ENCODE measurements at places on chromosomes 3 and 15.

DNA sequence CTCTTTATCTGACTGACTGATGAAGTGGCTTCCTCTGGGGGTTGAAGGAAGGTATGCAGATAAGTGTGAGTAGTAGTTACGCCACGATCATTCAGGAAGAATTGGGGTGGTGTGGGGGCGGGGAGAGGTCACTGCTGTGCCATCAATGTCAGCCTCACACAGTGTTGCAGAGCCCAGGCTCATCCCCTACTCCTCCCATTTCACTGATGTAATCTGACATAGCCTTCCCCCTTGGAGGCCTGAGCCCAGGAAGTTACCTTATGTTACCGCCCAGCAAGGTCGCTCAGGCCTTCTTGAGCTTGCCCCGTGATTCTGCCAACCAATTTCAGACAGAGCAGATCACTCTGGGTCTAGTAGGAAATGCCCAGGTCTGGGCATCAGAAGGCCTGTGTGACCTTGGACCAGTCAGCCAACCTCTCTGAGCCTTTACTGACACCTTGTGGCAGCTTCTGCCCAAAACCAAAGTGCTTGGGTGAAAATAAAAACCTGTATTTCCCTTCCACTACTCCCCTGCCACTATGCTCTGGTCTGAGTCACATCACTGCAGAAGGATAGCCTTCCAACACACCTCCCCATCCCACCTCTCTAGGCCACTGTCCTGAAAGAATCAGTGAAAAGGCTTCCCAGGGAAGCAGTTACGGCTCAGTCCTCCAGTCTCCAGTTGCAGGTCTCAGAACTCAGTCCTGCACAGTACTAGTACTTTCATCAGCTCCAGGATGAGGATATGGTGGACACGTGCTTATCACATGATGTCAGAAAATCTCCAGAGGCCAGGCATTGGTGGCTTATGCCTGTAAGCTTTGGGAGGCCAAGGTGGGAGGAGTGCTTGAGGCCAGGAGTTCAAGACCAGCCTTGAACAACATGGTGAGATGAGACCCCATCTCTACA lies 28.1 kb upstream of the INSYN1 start:
- DNase-seq = no peak

DNA sequence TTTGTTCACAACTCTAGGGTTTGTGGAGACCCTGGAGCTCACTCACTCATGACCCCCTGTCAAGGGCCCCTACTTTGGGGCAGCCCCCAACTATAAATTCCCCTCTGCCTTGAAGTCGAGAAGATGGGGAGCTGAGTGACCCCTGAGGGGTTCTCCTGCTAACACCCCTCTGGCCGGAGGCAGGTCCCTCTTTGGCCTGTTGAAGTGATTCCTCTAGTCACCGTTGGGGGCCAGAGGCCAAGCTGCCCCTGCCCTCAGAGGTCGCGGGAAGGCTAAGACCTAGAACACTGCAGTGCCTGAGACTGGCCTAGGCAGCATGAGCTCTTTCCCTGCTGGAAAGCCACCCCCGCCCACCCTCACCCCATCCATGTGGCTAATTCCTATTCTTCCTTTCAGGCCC lies 15.4 kb upstream of the SKOR1 start:
- no peak for DNase-seq

DNA sequence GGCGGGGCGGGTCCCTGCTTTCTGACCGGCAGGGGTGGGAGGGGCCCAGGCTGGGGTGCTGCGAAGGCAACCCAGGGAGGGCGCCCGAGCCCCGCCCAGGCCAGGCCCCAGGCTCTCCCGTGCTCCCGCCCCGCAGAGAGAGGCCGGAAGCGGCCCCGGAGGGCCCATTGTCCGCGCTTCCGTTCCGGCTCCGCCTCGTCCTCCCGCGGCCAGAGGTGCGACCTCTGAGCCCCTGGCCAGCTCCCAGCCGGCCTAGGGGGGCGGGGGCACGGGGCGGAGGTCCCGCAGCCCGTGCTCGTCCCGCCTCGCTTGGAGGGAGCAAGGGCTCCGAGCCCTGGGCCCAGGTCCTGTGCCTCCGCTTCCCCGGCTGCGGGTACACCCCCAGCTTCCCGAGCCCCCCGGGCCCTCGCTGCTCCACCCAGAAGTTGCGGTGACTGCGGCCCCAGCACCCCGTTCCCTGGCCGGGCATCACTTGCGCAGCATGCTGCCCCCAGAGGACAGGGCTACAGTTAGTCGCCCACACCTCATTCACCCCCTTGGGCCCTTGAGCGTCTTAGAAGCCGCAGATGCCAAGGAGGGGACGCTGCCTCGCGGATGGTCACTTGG lies 20.4 kb upstream of the PLXND1 start:
- DNase-seq = peak; percentile 84

DNA sequence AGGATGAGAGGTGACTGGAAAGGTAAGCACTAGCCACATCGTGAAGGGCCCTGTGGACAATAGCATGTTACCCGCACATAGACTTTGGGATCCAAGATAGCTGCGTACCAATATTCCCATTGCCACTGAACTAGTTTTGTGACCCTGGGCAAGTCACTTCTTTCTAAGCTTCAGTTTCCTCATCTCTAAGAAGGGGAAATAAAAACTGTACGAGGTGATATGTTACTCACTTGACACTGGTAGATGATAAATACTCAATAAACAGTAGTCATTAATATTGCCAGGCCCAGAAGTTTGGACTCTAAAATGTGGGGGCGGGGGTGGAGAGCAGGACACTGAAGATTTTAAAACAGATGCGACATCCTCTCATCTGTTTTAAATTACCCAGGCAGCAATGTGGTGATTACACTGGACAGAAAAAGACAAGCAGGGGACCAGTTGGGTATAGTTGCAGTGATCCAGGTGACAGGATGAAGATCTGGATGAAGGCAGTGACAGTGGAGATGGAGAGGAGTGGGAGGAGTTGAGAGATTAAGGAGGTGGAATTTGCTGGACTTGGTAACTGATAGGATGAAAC lies 2.5 kb downstream of the ATG7 start:
- DNase-seq = no peak

GRCh38 chr3:193874997-193875593 lies 260.9 kb upstream of the HES1 start:
- DNase-seq = no peak

GRCh38 chr3:170244576-170244975 lies 22.4 kb downstream of the PRKCI start:
- DNase-seq = no peak

DNA sequence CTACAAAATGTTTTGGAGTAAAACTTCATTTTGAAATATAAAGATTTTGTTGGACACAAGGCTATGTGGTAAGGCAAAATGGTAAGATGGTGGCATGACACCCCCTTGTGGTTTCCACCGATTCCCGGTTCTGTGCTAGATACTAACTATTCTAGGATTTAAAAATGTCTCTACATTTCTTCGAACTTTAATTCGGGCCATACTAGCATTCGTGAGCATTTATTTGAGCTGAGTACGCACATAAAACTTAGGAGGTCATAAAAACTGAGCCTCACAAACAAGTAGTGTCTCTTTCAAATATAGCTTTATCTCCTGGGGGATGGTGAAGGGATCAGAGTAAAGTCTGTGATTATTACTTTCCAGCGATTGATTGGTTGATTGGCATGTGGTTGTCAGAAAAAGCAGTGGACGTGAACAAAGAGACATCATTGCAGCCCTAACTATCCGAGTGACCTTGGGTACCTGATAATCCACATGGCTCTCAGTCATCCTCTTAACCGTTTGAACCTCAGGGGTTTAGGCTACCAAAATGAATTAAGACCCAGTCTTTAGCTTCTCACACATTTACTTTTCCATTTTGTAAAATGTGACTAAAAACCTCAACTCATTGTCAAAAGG lies 1.1 kb upstream of the ZNF639 start:
- peak; percentile 56 for DNase-seq

GRCh38 chr15:65334586-65335231 lies 30.2 kb downstream of the RNU5B-1 start:
- DNase-seq = no peak

DNA sequence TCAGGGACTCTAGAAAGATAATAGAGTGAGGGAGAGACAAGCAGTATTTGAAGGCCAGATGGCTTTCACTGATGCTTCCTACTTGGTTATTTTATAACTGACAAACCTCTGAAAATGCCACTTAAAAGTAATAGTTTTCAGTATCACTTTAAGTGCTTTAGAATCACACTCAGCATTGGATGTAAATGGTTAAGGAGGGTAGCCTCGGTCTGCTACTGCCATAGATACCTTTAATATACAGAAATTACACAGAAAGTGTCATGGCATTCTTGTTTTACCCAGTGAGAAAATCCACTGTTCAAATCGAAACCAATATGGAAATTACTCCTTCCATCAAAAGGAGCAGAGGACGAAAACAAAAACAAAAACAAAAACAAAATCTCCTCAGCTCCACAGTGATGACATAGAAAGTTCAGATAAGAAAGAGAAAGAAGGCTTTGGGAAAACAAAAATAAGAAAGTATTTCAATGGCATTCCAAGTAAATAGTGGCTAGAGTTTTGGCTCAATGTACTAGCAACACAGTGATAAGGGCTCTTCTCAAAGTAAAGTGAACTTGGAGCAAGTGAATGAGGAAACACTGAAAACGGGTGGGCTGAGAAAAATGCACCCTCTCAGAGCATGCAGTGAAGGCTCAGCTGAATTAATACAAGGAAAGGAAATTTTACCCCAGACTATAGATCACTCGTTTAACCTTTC lies 43.2 kb upstream of the CD47 start:
- DNase-seq = no peak

- no peak for DNase-seq
These were observed 96.1 kb upstream of the RASGRP1 start for GRCh38 chr15:38660738-38661137.

DNA sequence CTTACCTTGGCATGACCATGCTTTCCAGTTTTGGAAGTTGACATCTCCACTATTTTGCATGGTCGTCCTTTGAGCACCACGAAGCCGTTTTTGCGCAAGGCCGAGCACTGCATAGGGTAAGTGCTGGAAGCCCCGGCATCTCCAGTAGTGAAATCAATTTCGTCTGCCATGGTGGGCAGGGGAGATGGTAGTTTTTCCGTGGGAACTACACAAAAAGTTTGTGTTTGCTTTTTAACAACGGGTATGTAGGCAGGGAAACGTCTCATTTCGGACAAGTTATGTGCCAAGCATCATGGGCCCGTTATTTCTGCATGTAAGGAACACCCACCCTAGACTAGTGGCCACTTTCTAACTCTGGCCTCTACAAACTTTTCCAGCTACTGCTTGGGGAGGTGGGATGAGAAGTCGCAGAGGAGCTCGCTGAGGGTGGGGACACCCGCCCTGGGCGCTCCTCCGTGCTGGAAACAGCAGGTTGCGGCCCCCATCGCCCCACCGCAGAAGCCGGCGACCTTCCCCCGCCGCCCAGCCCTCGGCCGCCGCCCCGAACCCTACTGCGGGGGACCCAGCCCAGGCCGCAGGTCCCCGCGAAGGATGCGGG lies 701 bp downstream of the EIF5A2 start:
- DNase-seq = peak; percentile 9

DNA sequence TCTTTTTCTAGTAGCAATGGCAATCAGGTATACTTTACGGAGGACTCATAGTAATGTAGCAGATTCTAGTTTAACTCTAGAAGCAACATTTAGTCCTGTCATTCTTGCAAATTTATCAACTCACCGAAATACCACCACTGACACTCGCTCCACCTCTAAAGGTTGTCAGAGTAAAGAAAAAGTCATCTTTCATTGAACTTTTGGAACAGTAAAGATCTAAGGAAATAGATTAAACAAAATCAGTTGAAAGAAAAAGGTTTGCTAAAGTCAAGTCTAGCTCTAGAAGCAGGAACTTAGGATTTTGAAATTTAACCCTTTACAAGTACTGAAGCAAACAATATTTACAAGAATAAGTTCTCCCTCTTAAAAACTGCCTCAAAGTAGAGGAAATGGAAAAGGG lies 8.7 kb downstream of the ATP8B4 start:
- DNase-seq = no peak

DNA sequence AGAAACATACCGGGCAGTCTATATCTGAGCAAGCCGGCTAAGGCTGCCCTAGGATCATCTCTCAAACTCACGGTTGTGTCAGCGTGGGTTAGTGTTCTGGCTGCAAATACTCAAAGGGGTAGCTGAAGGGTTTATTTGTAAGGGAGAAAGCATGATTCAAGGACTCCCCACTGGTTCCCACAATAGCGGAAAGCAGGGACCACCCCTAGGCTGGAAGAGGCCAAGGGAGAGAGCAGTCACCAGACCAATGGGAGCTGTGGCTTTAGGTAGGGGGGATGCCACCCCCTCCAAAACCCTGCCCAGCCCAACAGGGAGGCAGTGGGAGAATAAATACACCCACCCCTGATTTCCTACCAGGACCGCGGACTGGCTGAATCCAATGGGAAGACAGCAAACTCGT lies 7.3 kb upstream of the LMCD1 start:
- no peak for DNase-seq

GRCh38 chr15:50260969-50261496 lies 4.5 kb downstream of the HDC start:
- no peak for DNase-seq

DNA sequence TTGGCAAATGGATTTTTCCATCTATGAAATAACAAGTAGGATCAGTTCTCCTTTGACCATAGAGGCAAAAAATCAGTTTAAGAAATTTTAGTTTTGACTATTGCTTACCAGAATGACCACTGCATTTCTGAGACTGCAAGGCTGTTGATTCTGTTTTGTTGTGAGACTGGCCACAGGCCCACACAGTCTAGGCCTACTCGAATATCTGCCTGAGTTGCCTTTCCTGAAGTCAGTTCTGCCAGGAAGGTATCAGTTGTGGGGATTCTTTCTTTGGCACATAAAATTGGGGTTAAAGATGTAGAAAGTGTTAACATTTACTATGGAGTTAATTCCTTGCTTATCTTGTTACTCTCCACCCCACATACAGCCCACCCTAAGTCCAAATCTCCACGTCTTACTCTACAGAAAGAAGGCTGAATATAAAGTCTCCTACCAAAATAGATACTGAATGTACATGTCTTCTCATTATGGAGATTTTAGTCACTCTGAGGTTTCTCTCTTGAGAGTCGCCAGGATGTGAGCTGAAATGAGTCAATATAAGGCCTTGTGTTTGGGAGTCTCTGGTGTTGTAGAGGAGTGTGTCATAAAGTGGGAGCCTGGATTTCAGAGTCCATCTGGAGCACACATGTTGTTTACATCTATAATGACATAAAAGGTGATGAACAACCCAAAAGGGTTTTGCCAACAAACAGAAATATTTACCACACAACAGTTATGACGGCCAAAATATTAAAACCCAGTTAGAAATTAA lies 45.0 kb upstream of the WWTR1 start:
- DNase-seq = no peak

Measured in globus pallidus (tissue), 1 donor.